ENCODE measurements at places on chromosomes 2 and 18.

DNA sequence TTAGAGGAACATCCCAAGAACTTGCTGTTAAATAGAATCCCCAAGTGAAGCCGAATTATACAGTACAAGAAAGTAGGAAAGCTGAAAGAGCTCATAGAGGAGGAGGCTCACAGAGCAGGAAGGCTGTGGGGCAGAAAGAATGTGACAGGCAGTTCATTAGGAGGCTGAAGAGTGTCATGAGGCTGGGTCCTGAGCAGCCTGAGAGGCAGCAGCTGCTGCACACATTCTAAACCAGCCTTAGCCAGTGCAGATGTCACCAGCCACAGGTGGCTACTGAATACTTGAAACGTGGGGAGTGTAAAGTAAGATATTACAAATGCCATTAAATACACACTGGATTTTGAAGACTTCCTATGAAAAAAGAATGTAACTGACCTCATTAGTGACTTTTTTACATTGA is 490.2 kb upstream of the KLHL29 start:
- no peak for DNase-seq

GRCh38 chr2:60282886-60283285 is 270.6 kb downstream of the BCL11A start:
- no peak for DNase-seq

- no peak for DNase-seq
Observed at GRCh38 chr2:33265584-33266338, 210.7 kb upstream of the RASGRP3 start.

DNA sequence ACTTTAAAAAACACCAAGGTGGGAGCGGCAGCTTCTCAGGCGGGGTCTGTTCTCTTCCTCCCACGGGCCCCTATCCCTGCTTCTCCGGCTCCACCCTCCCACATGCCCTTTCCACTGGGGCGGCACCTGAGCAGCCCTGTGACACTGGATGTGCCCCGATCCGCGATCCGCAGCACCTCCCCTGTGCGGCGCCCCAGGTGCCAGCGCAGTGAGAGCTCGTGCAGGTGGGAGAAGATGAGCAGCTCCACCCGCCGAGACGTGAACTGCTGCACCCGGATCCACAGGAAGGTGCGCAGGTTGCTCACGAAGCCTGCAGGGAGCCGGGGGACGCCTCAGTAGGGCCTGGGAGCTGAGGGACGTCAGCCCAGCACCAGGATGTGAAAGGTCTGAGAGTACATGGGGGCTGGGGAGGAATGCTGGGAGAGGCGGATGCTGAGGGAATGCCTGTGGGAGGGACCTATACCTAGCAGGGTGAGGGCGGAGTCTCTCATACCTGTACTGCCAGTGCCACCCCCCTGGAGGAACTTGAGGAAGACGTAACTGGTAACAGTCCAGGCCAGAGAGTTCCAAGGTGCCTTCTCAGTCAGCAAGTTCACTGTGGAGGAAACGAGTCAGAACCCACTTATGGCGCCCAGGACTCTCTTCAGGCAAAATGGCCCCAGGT is 2.8 kb downstream of the ABCB6 start:
- no peak for DNase-seq

DNA sequence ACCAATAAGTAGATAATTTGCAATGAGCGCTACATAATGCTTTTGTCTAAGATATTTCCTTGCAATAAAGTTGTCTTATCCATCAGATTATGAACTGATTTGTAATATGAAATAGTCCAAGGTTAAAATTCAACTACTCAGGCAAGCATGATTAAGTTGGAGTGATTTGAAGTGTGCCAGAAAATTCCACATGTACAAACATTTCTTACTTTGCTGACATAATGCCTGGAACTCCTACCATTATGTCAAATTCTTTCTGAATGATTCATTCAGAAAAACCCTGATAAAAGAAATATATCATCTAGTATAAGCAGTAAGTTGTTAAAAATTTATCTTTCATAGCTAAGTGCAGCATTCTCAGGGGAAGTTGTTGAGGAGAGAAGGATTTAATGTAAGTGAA is 87.3 kb downstream of the CBLN2 start:
- DNase-seq = no peak

DNA sequence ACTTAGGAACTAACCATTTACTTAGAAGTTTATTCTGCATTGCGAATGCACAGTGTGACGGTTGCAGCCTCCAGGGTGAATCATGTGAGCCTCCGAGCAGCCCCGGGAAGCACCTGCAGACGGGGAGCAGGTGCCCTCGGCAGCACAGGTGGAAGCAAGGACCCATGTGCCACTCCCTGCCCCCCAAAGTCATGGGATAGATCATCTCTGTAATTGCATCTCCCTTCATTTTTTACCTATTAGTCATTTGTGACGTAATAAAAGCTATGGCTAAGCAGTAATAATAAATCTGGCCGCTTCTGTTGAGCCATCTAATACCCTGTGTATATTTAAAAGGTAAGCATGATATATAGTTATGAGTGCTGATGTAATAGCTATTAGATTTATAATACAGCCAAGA is 97.2 kb downstream of the PTGR3 start:
- DNase-seq = no peak

- DNase-seq = no peak
Observed at GRCh38 chr18:676736-677135, 19.3 kb downstream of the TYMS start.

DNA sequence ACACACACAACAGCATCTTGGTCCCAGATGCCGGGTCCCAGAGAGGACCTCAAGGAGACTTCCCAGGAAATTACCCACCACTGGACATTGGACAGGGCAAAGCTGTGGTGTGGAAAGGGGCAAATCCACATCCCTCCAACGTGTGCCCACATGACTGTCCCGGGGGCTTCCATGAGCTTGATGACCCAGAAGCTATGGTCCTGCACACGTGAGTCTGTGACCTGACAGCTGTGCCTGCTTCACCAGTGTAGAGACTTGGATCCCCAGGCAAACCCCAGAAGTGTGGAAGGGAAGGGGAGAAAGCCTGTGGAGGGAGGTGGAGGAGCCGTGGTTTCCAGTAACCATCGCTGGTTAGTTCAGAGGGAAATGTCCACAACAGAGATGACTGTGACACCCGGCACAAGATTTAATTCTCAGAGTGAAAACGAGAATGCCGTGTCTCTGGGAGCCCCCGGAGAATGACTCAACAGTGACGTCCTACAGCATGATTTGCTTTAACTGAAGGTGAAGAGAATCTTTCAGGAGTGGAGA is 19.1 kb upstream of the GPR55 start:
- DNase-seq = peak; percentile 82

Data from GM10248 (cell line).